Right hindlimb (tissue), 1 donor: ENCODE measurements at places on chromosomes 3 and 15.

DNA sequence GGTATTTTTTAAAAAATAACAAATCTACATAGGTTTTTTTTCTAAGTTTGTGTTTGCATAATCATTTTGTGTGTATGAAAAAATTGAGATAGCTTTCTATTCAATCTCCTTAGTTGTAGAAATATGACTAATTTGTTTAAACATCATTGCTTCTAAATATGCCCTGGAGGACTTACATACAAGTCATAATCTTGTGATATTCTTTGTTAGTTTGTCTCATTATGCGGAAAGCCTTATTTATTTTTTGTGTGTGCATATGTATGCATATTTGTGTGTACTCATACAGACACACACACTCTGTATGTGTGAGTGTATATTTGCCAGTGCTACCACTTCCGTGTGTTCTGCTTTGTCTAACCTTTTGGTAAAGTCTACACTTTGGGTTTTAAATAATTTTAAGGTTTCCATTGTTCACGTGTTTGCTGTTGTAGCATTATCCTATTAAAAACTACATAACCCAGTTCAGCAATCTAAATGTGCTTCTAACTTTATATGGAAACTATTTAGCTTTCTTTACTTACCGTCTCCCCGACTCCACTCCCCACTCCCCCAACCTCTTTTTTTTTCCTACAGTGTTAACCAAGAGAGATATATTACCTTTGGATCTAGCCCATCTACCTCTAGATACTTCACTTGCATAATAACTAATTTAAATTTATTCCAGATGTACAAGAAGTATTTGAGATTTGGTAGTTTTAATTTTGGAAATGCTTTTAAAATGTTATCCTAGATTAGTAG, 111.7 kb downstream of the FNDC3B start:
- DNase-seq: no peak

GRCh38 chr3:78712941-78713340, 1054.9 kb downstream of the ROBO1 start:
- DNase-seq: no peak

DNA sequence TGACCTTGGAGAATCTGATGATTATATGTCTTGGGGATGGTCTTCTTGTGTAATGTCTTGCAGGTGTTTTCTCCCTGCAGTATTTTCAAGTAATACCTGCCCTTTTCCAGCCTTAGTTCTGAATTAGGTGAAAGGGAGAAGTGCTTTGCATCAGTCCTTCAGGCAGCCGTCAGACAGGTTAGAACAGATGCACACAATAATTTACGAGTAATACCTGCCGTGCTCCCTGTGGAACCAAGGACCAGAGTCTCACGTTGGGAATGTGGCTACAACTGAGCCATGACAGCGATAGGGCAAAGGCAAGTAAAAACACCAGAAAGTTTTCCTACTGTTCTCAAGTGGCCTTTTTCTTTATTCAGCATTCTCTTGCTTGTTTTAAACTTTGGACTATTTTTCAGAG, 69.1 kb downstream of the CHCHD6 start:
- DNase-seq: no peak

DNA sequence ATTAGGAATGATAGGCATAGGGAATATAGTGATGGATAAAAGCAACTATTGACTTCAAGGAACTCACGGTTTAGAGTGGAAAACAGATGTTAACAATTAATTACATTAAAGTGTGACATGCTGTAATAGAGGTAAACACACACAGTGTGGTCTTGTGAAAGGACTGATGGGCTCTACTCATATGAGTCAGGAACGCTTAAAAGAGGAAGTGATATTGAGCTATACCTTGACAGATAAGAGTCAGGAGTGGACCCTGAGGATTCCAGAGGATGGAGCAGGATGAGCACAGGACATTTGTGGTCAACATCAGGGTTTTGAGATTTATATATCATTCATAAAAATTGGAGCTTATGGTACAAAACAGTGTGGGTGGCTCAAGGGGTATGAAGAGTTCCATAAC, 11.0 kb downstream of the EXOG start:
- DNase-seq: no peak

DNA sequence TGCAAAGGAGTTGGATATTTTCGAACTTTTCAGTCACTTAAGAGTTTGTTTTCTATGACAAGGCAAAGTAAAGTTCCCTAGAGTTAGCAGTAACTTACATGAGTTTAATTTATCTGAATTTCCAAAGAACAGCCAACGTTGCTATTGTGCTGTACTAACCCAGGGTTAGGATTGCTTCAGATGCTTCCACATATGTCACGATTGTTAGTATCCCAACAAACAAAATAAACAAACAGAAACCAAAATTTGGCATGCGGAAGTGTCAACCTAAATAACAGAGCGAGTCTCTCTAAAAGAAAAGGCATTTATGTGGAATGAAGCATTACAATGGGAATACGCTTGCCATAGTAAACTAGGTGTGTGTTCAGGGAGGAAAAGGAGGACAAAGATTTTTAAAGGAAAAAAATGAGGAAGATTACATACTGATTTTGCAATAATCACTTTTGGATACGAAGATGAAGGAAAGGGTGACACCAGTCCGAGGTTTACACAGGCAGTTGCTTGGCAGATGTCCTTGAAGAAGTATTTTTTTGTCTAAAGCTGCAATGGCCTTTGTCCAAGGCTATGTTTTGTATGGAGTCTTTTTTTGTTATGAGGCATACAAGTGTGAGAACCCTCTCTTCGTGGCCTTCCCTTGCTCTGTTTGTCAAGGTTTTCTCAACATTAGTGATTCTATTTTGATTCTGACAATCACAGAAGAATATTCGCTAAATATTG, 267.9 kb downstream of the GABRG3 start:
- no peak for DNase-seq

DNA sequence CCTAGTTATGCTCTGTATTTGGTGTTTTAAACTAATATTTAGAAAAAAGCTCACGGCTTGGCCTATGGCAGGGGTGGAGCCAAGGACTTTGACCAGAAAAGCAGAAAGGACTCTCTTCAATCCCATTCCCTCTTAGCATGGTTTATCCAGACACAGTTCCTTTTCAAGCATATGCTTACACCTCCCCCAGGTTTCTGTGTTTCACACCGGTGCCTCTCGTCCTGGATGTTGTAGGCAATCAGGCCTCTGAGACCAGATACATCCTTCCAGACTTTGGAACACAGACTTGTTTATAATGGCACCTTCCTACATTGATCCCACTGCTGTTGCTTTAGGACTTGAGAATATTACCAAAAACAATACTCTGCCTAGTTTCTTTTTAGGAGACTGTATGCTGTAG, 440.5 kb upstream of the ARPP21 start:
- DNase-seq: no peak

DNA sequence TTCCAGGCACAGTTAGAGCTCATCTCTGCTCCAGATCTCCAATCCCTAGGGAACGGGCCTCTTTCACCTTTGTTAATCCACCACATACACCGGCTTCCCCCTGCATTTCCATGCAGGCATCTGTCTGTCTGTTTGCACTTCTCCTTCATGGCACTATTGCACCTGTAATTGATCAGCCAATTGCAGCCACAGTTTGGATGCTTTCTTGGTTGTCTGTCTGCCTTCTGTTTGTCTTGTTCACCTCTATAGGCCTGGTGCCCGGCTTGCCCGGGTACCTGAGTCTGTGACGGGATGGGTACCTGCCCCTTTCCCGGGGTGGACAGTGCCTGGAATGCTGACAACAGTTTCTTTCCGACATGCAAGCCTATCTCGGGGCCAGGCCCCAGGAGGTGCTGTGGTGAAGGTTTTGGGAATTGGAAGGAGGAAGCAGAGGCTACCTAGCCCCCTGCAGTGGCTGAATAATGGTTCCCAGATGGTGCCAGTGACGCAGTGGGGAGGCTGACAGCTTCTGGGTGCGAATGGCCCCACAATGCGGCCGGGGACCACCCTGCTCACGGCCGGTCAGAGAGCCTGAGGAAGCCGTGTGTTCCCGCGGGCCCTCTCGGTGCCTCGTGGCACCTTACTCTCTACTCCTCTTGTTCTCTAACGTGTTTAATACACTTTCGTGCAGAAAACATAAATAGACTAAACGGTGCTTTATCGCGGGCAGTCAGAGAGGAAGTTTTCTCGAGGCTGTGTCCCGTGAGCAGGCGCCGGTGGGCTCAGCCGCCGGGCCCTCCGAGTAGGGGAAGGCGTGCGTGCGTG, 31.3 kb upstream of the RAB6B start:
- no peak for DNase-seq

DNA sequence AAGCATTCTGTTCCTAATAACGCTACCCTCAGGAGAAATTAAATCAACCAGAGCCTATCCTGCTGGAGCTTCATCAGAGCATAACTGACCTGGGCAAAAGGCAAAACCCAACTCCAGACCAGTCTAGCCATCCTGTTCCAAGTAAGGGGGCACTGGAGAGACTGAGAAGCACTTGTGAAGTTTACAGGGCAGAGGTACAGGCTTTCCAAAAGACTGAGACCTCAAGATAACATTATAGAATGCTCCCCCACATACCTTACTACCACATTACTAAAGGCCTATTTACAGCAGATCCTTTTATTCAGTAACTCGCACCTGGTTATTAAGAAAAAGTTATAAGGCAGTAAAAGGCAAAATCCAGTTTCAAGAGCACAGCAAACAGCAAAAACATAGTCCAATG, 35.5 kb downstream of the RFX7 start:
- DNase-seq: no peak

GRCh38 chr3:160811237-160811548, 55.2 kb downstream of the PPM1L start:
- no peak for DNase-seq

GRCh38 chr15:88264622-88265021, 8.1 kb upstream of the NTRK3 start:
- DNase-seq: no peak

- no peak for DNase-seq
These were observed 50.9 kb upstream of the SPRED1 start for GRCh38 chr15:38201714-38202113.

- no peak for DNase-seq
These were observed 237.0 kb downstream of the SCAPER start for GRCh38 chr15:76667943-76668715.

DNA sequence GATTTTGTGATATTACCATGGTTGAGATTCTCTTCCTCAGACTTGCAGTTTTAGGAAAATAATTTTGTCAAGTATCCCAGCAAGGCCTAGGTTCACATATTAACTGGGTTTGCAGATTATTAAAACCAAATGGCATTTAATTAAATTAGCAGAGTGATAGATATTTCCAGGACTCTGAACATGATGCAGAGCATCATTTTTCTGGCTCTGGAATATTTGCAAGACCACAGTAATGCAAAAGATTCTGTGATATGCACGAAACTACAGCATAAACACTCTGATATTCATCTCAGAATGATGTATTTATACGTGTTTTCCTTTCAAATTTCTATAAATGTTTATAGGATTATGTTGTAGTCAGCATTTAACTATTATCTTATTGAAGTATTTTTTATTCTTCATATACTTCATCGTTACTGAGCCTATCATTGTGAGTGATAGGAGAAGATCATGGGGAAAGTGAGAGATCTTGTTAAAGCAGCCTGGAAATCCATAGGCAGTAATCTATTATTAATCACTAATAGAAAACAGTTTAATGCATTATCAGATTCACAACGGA, 1245.6 kb downstream of the OTOL1 start:
- no peak for DNase-seq
